Fibroblast of skin of right biceps (primary cell): ENCODE measurements at places on chromosomes 5 and 9.
A peak's percentile ranks its signal among the peaks of the same experiment; 100 is the strongest.

- no peak for DNase-seq
Observed at GRCh38 chr5:155070781-155071180, 57.2 kb downstream of the KIF4B start.

DNA sequence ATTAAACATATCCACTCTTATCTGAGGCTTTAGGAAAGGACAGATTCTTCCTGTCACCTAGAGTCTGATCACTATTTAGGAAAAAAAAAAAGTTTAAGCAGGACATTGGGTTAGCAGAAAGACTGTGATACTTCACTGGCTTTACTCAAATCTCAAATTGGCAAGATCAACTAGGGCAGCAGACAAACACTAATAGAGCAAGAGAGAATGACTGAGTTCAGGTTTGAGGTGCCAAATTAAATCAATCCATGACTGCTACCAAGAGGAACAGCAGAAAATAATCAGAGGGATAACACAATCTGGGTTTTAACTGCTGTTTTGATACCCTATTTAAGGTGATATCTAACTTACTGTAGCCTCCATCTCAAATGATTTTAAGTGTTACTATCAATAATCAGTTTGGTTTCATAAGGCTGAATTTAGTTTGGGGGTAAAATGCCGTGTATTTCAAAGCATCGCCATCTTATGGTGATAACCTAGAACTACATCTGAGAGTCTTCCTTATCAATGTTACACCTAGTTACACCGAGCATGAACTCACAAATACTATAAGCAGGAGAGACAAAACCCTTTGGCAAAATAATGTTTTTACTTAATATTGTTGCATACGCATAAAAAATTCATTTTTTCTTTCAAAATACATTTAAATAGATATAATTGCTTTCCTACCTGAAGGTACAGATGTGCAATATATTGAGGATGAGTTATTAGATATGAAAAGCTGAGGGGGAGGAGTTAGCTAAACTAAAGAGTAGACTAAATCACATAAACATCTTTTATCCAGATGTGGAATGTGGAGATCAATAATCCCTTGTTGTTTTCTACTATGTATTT is 286.4 kb upstream of the CDH12 start:
- peak; percentile 2 for DNase-seq

DNA sequence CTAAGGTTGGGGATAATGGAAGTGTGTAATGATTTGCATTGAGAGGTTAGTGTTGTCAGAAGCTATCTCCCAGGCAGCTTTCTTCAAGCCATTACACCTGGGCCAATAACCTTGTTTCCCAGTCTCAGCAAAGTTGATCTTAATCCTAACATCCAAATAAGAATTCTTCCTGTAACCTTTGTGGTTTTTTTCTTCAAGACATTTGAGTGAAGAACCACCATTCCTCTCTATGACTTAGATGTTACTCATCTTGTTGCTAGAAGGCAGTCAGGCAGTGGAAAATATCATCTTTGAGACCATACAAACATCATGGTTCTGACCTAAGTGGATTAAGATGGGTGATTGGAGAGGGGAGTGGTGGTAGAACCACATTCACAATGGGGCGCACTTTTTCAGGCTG is 103.5 kb downstream of the NDUFAF2 start:
- DNase-seq: peak; percentile 88

DNA sequence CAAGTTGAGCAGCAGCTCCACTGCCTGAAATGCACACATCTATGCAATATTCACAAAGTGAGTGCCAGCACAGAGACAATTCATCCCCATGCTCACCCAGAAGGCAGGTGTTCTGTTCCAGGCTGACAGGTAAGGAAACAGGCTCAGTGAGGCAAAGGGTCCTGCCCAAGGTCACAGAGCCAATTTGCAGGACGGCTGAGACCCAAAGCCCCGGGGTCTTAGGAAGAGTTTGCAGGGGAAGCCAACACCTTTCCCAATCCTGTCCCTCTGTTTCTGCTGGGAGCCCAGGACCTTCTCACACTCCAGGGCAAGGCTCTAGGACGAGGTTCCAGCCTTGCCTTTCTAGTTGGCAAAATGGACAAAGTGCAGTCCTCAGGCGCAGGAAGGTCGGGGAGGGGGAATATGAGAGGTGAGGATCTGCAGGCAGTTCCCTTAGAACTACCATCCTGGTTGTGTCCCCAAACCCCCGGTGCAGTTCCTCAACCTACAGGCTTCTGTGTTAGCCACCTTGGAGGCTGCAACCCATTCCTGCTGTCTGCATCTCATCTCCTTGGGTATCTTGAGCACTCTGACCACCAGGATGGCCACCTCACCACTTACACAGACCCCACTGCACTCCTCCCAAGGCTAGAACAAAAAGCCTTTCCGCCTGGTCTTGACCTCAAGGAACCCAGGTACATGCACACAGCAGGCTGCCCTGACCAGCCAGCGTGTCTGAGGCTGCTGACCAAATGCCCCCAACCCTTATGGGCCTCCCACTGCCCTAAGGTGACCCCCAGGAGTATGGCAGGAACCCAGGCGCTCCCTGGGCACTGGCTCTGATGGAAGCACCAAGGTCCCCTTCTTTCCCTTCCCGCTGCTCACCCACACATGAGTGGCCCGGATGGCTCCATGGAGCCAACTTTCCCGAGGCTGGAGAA is 1.9 kb upstream of the BRD3 start:
- DNase-seq: no peak

GRCh38 chr5:112257976-112258375 is 161.1 kb downstream of the EPB41L4A start:
- DNase-seq: no peak

DNA sequence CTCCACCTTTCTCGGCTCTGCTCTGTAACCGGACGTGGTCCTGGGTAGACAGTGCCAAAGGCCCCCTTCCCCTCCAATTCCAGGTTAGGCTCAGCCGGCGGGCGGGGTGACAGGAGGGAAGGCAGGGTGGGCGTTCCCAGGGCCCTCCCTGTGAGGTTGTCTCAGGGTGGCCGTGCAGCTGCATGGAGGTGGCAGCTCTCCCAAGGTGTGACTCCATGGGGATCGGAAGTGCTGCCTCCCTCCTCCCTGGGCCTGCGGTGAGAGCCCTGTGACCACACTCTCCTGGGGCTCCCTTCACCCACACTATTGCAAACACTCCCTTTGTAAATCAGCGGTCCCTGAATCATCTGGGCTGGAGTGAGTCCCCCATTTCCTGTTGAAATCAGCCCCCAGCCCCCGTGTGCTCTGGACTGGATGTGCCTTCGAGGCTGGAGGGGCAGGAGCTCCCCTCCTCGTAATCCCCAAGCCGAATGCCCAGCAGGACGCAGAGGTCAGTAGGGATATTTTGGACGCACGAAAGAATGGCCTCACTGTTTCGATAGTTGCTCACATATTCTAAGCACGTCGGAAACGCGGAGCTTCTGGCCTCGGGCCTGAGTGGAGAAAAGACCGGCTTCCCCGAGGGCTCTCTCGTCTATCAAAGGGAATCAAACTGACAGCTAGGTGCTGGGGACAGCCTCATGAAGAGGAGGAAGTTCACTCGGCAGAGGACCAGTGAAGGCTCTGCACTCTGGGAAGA is 107.6 kb upstream of the COL5A1 start:
- peak; percentile 73 for DNase-seq

GRCh38 chr9:127935765-127936221 is 1.9 kb downstream of the DPM2 start:
- no peak for DNase-seq

- peak; percentile 52 for DNase-seq
Observed at GRCh38 chr5:37696190-37697021, 143.4 kb downstream of the GDNF start.

GRCh38 chr5:228886-229285 is 10.8 kb downstream of the SDHA start:
- no peak for DNase-seq

- DNase-seq: peak; percentile 13
Observed at GRCh38 chr5:141914199-141914743, 9.4 kb upstream of the DELE1 start.

GRCh38 chr9:109010746-109011145 is 2.6 kb downstream of the CTNNAL1 start:
- peak; percentile 78 for DNase-seq

DNA sequence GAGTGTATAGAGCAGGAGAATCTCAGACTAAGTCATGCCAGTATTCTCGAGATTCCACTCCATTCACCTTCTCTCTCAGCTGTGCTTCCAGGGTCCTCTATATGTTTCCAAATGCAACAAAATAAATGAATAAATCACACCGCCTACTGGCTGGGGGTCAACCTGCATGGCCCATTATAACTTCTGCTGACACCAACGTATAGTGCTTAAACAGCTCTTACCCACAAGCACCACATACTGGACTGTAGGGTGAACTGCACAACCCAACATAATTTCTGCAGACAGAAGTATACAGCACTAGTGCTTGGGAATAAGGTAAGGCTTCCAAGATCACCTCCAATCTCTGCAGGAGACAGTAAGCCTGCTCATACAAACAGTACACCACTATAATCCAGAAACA is 33.1 kb upstream of the HTR4 start:
- peak; percentile 6 for DNase-seq

- no peak for DNase-seq
Observed at GRCh38 chr9:136748201-136748600, at the start of gene LCN6. TSS of gene LCN6 (minus strand) at chr9:136748525. CDS start at chr9:136748483, 42 bp downstream.

- no peak for DNase-seq
Observed at GRCh38 chr9:114210136-114210535, 54.8 kb downstream of the COL27A1 start.

- no peak for DNase-seq
Observed at GRCh38 chr5:80150731-80151130, 105.1 kb downstream of the SERINC5 start.

- DNase-seq: no peak
Observed at GRCh38 chr5:82156874-82157273, 121.3 kb downstream of the RPS23 start.

- DNase-seq: no peak
Observed at GRCh38 chr5:139182528-139183296, 15.5 kb downstream of the SIL1 start.

DNA sequence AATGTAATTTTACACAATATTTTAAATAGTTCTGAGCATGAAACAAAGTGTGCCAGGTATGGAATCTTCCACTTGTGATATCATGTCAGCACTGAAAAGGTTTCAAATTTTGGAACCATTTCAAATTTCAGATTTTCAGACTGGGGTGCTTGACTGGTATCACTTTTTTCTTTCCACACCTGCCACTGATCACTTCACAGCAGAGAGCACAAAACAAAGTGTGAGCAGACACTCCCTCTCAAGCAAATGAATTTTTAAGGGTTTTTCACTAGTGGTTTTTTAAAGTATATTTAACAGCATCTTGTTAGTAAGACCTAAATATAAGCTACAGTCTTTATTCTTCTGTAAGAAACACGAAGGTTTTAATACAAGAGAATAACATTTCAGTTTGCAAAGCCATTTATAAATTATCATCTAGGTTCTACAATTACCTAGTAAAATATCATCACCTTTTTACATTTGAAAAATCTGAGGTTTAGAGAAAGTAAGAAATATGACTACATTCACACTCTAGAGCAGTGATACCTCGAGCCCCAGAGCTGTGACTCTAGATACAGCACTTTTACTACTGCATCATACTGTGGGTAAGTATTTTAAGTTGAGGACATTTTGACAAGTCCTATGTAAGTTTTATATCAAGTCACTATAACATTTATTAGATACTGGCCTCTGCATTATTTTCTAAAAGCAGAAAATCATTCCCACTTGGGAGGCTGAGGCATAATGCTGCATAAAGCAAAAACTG is 14.6 kb downstream of the GOLPH3 start:
- DNase-seq: no peak

DNA sequence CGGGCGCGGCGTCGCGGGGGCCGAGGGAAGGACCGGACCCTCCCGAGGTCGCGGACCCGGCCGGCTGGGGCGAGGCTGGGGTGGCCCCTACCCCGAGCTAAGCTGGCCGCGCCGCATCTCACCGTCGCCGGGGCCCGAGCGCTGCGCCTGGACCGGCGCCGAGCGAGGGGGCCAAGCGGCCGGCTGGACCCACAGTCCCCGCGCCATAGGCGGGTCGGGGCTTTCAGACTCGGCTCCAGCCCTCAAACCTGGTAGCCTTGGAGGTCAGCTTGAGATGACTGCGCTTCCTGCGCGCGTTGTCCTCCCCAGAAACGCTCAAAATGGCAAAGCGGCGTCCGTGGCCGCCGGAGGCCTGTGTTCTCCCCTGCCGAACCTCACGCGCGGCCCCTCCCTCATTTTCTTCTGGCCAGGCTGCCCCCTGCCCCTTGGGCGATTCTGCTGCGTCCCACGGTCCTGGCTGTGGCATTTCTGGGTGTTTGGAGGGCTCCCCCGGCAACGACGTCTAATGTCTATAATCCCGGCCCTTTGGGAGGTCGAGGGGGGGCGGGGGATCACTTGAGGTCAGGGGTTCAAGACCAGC is 8.7 kb upstream of the GRIN1 start:
- no peak for DNase-seq

DNA sequence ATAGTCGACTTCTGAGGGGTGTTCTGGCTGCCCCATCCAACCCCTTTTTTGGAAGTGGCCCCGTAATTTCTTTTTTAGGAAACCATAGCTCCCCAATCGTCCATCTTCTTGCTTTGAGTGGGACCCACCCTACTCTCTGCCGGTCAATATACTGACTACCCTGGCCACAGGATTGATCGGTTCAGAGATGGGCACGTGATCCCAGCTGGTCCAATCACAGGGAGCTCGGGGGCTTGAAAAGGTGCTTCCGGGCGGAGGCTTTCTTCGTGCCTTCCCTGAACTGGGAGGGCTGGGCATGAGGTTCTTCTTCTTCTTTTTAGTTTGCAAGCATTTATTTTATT is 78.7 kb upstream of the SH3PXD2B start:
- DNase-seq: no peak

GRCh38 chr5:131151216-131151615 is 13.8 kb downstream of the HINT1 start:
- DNase-seq: no peak

DNA sequence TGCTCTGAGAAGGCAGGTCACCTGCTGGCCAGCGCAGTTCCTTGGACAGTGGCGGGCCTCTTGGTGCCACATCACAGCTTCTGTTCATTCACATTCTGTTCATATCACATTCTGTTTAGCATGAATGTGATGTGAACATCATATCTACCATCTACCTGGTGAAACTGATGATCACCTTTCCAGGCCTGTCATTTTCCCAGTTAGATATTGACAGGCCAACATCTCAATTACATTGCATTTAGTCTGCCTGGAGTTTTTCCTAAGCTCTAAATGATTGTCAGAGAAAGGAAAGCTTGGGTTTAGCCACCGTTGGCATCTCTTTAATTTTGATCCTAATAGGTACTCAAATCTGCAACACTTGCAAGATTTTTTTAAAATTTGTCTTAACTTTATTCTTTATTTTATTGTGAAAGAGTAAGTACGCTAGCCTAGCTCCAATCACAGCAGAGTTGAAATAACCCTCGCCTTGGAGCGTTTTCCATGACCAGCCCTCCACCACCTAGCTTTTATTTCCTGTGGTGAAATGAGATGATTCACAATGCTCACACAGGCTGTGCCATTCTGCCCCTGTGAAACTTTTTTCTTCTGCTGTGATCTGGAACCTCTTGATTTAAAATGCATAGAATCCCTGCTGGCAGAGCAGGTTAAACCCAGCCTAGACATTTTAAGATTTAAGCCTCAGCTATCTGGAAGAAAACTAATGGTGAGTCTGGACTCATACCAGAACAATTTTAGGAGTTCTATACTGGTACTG is 225.0 kb downstream of the ESM1 start:
- DNase-seq: peak; percentile 69

- no peak for DNase-seq
Observed at GRCh38 chr5:31936683-31937082, 237.4 kb downstream of the GOLPH3 start.

GRCh38 chr9:114169029-114169951 is 14.0 kb downstream of the COL27A1 start:
- DNase-seq: peak; percentile 76
